ENCODE measurements at places on chromosomes 12 and 14. TPM values are rescaled to one million over a fixed set of nuclear protein-coding genes. Genes with fewer than 3 reads are reported as not detected.

DNA sequence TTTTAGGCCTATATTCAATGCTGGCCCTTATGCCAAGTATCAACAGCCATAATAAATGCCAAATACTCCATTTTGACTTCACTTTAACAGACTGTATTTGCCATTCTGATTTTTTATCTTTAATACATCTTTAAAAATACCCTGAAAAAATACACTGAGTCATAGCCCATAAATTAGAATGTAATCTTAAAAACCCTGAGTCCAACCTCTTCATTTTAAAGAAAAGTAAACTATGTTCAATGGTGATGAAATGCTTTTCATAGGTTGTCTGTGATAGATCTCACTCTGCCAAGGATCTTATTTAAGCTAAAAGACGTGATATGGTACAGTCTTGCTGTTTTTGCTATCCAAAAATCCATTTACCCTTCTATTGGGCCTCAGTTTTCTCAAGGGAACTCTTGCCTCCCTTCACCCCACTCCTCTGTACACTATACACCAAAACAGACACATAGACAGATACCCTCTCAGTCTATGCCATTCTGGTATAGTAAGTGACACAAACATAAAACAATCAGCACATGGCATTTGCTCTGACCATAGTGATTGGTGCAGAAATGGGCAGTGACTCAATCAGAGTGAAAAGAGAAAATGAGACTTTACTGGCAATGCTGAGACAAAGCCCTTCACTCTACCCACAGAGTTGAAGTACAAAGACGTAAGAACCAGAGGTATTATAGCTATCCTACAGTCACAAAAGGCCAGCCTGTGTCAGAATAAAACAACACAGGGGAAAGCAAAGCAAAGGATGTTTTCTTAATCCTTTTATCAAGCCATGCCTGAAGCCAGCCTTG, 49.1 kb downstream of the BTG1 start:
- H3K27me3 ChIP-seq = no peaks in the 10 kb centered on the region
- H3K36me3 ChIP-seq = no peaks in the 10 kb centered on the region
- no peak overlapping the region for H3K4me3 ChIP-seq
- DNase-seq = no peak

The FAM186B gene
- 0.32 TPM for total RNA-seq

- H3K4me3 ChIP-seq = no peak overlapping the region
- H3K27ac ChIP-seq = no peak overlapping the region
- no peak for DNase-seq
- H3K27me3 ChIP-seq = no peaks in the 10 kb centered on the region
- no peaks in the 10 kb centered on the region for H3K36me3 ChIP-seq
Observed at GRCh38 chr14:37035401-37035800, 137.0 kb downstream of the SLC25A21 start.

DNA sequence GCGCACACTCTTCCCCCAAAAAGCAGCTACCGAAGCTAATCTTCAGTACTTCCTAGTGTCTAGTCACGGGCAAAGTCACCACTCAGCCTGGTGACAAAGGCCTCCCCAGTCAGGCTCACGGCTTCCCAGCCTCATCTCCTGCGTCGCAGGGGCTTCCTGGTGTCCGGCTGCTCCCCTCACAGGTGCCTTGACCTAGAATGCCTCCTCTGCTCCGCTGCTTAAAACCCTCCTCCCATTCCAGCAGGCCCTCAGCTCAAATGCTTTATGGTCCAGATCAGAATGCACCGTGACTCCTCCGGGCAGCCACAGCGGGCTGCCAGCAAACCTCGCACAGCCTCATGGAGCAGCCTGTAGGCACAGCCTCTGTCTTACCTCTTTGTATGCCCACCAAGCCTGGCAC, 53.1 kb downstream of the PRIMA1 start:
- no peaks in the 10 kb centered on the region for H3K4me1 ChIP-seq
- H3K27ac ChIP-seq = no peak overlapping the region
- no peaks in the 10 kb centered on the region for H3K36me3 ChIP-seq

The B4GALNT1 gene
- not detected for total RNA-seq

DNA sequence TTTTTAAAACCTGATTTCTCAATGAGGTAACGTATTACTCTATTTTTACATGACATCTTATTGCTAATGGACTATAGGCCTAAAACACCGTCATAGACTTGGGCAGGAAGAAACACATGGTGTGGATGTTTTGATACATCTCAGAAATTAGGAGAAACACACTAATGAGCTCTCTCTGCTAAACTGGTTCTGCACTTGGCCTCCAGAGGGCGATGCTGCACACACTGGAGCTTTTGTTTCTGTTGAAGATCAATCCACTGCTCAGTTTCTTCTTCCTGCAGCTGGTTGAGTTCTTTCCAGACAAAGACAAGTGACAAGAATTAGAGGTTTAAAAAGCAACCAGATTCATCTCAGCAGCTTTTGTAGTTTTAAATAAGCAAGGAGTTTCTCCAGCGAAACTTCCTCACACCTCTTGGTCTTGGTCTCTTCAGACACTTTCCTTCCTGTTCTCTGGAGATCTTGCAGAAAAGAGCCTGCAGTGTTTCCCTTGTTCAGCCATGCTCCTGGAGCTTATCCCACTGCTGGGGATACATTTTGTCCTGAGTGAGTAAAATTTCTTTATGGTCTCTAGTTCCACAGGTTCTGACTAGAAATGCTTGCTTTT, 178.5 kb upstream of the OR4E1 start:
- H3K4me3 ChIP-seq = peak overlapping the region; percentile 43
- H3K27me3 ChIP-seq = no peaks in the 10 kb centered on the region
- H3K4me1 ChIP-seq = peaks cover 5% of the 10 kb centered on the region
- H3K27ac ChIP-seq = no peak overlapping the region
- DNase-seq = peak; percentile 62

The TPPP2 gene
- not detected for total RNA-seq

DNA sequence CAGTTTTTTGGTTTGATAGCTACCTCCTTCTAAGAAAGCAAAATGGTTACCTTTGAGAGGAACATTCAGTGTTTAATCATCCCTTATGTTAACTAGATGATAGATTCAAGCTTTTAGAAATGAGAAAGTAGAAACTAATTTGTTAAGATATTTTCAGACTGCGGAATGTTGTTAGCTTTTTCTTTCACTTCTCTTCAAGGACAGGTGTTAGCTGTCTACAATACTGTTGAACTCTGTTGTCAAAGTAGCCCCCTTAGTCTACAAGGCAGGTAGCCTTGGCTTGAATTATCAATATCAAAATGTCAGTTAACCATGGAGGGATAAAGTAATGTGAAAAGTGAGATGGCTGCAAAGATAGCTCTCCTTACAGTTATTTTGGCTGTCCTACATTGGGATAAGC, 14.8 kb downstream of the MAPK1IP1L start:
- peaks cover 3% of the 10 kb centered on the region for H3K4me1 ChIP-seq
- no peak for DNase-seq
- H3K4me3 ChIP-seq = no peak overlapping the region
- no peaks in the 10 kb centered on the region for H3K27me3 ChIP-seq
- peaks cover 34% of the 10 kb centered on the region for H3K36me3 ChIP-seq
- no peak overlapping the region for H3K27ac ChIP-seq

The AMN gene
- 8.4 TPM for total RNA-seq

The LAG3 gene
- total RNA-seq = 9.5 TPM

DNA sequence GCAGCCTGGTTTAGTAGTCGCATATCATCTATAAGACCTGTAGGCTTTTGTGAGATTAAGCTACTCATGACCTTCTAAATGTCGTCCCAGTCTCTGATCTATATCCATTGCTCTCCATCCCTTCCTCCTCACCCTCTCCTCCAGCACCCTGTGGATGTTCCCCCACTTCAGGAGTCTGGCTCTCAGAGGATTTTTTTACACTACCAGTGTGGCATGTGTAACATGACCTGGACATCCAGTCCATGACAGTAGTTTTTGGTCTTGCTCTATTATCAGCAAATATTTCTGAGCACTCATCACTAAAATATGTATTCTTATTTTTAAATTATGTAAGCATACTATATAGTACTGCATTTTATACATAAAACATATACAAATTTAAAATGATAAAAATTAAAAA, 142.1 kb downstream of the DYRK2 start:
- no peak for DNase-seq
- H3K27ac ChIP-seq = no peak overlapping the region
- no peaks in the 10 kb centered on the region for H3K4me1 ChIP-seq
- H3K27me3 ChIP-seq = no peaks in the 10 kb centered on the region
- no peaks in the 10 kb centered on the region for H3K36me3 ChIP-seq

GRCh38 chr14:95307402-95308041, 12.2 kb downstream of the CLMN start:
- no peaks in the 10 kb centered on the region for H3K36me3 ChIP-seq
- peaks cover 33% of the 10 kb centered on the region for H3K27me3 ChIP-seq
- no peaks in the 10 kb centered on the region for H3K4me1 ChIP-seq
- no peak overlapping the region for H3K27ac ChIP-seq
- no peak for DNase-seq
- H3K4me3 ChIP-seq = no peak overlapping the region

GRCh38 chr14:36580856-36581831, 1.3 kb downstream of the NKX2-8 start:
- no peak for DNase-seq
- peaks cover 12% of the 10 kb centered on the region for H3K4me1 ChIP-seq
- no peak overlapping the region for H3K4me3 ChIP-seq

The PRKD1 gene
- total RNA-seq = 0.28 TPM

GRCh38 chr14:77889971-77890442, 90.1 kb downstream of the ADCK1 start:
- peaks cover 5% of the 10 kb centered on the region for H3K36me3 ChIP-seq
- no peaks in the 10 kb centered on the region for H3K27me3 ChIP-seq
- no peak for DNase-seq
- no peak overlapping the region for H3K4me3 ChIP-seq
- no peak overlapping the region for H3K27ac ChIP-seq

The CERS5 gene
- total RNA-seq = 41.1 TPM

GRCh38 chr12:27163048-27163715, 80.8 kb upstream of the C12orf71 start:
- H3K27me3 ChIP-seq = no peaks in the 10 kb centered on the region
- H3K4me3 ChIP-seq = no peak overlapping the region
- no peak for DNase-seq
- no peak overlapping the region for H3K27ac ChIP-seq

GRCh38 chr12:34186492-34186891, 164.2 kb downstream of the ALG10 start:
- H3K27me3 ChIP-seq = no peaks in the 10 kb centered on the region
- H3K27ac ChIP-seq = no peak overlapping the region
- no peak overlapping the region for H3K4me3 ChIP-seq
- H3K4me1 ChIP-seq = no peaks in the 10 kb centered on the region

DNA sequence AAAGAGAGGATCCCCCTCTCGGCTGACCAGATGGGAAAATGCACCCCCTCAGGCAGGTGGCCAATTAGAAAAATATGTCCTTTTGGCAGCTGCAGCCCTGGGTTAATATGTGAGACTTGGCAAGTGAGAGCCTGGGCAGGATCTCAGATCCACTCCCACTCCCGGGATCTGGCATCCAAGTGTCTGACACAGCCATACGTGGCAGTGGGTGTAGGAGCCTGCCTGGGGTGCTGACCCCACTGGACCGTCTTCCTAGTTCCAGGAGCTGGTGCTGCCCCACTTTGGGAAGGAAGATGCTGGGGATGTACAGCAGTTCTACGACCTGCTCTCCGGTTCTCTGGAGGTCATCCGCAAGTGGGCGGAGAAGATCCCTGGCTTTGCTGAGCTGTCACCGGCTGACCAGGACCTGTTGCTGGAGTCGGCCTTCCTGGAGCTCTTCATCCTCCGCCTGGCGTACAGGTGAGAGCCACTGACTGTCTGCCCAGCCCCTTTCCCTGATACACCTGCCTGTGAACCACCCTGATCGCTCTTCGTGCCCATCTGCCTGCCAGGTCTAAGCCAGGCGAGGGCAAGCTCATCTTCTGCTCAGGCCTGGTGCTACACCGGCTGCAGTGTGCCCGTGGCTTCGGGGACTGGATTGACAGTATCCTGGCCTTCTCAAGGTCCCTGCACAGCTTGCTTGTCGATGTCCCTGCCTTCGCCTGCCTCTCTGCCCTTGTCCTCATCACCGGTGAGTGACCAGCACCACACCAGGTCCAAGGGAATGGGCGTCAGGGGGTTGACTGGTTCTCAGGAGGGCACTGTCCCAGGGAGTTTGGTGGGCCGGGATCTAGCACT, 5.8 kb downstream of the NR4A1 start:
- no peak overlapping the region for H3K27ac ChIP-seq
- H3K4me3 ChIP-seq = no peak overlapping the region
- peaks cover 6% of the 10 kb centered on the region for H3K36me3 ChIP-seq
- H3K4me1 ChIP-seq = peaks cover 12% of the 10 kb centered on the region
- no peaks in the 10 kb centered on the region for H3K27me3 ChIP-seq

DNA sequence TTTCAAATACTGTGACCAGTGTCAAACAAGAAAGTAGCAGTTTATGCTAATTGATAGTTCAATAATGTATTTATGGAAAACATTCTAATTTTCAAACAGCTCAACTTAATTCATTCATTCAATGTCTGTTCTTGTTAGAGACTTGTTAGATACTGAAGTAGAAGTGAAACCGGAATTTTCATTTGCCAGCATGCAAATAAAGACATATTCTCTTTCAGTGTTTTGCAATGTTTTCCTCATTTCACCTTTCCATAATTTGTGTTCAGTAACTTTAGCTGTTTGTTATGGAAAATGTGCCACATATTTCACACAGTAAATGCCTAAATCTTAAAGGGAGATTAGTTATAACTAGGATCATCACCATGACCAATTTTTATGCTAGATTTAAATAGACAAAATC, 21.2 kb downstream of the TAS2R50 start:
- peaks cover 9% of the 10 kb centered on the region for H3K4me1 ChIP-seq
- DNase-seq = no peak
- H3K4me3 ChIP-seq = no peak overlapping the region
- no peak overlapping the region for H3K27ac ChIP-seq
- no peaks in the 10 kb centered on the region for H3K36me3 ChIP-seq

The NAB2 gene
- 4.2 TPM for total RNA-seq

The REP15 gene
- not detected for total RNA-seq

GRCh38 chr14:40576880-40577478, 1029.7 kb upstream of the LRFN5 start:
- H3K36me3 ChIP-seq = no peaks in the 10 kb centered on the region
- H3K4me3 ChIP-seq = no peak overlapping the region
- no peaks in the 10 kb centered on the region for H3K27me3 ChIP-seq
- H3K27ac ChIP-seq = no peak overlapping the region
- H3K4me1 ChIP-seq = no peaks in the 10 kb centered on the region
- DNase-seq = no peak

The GPR84 gene
- total RNA-seq = not detected

The CD27 gene
- 94.0 TPM for total RNA-seq

The WSB2 gene
- total RNA-seq = 22.1 TPM
